WTC11 (cell line): ENCODE measurements at places on chromosomes 1 and 21. TPM values are rescaled to one million over a fixed set of nuclear protein-coding genes. Genes with fewer than 3 reads are reported as not detected.

DNA sequence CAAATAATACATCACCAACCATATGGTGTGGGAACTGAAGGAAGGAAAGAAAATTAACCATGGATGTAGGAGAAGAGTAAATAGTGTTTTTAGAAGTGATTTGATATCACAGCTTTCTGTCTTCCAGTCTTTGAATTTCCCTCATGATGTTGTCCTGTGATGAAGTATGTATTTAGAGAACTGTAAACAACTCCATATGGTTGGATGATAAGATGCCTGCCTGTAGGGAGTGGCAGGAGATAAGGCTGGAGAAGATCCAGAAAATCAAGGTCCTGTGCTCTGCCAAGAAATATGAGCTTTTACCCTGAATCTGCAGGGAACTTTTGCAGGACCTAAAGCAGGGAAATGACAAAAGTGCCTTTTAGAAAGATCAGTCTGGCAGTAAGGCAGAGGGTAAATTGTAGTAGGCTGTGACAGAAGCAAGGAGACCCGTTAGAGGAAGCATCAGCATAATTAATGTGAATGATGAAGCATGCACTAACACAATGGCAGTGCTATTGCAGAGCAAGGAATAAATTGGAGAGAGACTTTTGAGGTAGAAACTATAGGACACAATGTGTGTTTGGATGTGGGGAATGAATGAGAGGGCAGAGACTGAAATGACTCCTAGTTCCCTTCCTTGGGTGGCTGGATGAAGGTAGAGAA lies 21.9 kb downstream of the CEPT1 start:
- DNase-seq = no peak

DNA sequence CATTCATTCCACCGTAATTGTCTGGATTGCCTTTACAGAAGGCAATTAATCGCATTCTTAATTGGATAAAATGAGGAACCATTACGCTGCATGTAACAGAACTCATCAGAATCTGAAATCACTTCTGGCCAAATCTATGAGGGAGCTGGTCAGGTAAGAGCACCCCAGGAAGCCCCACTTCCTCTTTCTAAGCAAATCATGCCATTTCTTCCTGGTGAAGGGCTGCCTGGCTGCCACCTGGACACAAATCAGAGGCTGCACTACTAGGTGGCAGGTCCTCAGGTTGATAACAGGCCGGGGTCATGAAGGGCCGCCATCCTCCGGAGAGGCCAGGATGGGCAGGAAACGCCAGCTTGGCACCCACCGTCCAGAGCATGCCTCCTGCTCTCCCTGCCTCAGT lies 73.7 kb downstream of the CAPZB start:
- DNase-seq = no peak

DNA sequence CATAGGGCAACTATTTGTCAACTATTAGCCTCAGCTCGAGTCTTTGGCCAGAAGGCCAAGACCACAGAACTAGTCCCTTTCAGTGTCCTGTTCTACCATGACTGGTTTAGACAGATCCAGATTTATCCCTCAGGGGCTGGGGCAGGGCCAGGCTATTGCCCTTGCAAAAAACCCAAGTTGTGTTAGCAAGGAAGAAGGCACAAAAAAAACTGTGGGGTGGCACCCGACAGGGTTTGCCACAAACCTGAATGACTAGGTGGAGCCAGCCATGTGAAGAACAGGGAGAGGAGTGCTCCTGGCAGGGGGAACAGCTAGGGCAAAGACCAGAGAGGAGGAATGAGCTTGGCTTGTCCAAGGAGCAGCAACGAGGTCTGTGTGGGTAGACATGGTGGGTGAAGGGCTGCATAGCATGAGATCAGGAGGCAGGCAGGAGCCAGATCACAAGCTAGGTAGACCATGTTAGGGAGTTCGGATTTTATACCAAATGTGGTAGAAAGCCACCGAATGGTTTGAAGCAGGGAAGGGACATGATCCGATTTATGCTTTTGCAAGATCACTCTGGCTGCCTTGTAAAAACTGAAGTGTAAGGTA lies 4.3 kb downstream of the DCST1 start:
- no peak for DNase-seq

DNA sequence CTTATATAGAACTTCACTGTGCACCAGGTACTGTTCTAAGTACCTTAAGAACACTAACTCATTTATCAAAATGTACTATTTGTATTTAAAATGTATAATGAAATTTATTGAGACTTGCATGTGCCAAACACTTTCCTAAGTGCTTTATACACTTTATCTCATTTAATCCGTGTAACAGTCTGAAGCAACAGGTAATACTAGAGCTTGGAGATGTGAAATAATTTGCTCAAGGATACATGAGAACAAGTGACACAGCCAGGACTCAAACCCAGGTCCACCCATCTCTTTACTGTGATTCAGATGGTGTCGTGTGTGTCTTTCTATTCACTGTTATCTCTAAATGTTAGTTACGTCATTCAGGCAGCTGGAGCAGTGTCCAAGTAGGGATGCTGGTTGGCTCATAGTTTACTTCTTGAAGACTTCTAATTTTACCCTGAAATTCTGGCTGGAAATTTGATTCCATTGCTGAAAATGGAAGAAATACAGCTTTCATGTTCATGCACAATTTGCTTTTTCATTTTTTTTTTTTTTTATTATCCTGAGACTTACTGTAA lies 169.7 kb upstream of the UBE2U start:
- DNase-seq = no peak

DNA sequence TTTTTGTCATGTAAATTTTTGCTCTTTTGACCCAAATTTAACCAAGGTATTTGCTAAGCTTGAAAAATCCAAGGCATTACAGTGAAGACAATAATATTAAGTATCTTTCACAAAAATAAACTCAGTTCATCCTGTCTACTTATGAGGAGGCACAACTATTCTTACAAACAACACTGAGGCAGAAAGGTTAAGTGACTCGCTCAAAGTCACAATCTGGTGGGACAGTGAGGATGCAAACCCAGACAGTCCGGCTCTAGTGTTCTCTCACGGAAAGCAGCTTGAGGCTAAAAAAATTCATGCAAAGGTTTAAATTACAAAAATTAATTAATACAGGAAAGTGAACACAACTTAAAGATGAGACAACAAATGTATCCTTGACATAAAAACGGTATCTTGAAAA lies 125.3 kb downstream of the SIPA1L2 start:
- DNase-seq = no peak

DNA sequence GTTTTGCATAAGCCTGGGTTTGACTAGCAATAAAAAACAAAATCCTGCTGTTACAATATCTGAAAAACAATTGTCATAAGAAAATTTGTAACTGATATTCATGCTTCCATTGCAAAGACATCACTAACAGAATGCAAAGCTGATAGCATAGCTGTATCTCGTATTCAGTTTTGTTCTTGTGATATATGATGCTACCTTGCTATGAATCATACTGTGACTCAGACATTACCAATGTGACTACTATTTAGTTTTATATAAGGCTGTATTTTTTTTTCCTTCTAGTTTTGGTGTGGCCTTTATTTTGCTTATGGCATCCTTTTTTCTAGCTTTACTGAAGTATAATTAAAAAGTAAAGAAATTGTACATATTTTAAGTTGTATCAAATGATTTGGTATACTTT lies 1381.8 kb downstream of the MRPL39 start:
- no peak for DNase-seq

- DNase-seq = no peak
Measured at GRCh38 chr1:218482683-218483082, 137.5 kb downstream of the TGFB2 start.

- DNase-seq = no peak
Measured at GRCh38 chr1:13570924-13571323, 12.7 kb upstream of the PDPN start.

- no peak for DNase-seq
Measured at GRCh38 chr1:114003431-114003830, 24.2 kb downstream of the OLFML3 start.

DNA sequence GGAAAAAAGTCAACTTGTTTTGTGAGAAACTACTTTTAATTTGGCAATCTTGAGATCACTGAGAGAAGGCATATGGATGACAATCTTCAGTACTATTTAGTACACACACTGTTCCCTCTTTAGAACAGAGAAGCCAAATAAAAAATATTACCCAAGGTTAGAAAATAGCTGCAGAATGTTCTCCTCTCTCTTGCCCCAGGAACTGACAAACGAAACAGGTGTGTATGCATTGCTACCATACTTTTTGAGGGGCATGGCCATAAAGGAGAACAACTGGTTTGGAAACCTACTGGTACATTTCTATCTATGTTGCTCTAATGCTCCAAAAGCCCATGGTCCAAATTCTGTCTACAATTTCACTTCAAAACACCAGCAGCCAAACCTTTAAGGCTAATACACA lies 5.7 kb downstream of the TOR1AIP2 start:
- DNase-seq = no peak

GRCh38 chr1:208990456-208990855 lies 593.1 kb upstream of the CAMK1G start:
- no peak for DNase-seq

- DNase-seq = peak; percentile 80
Measured at GRCh38 chr1:109498161-109498801, 4.4 kb downstream of the CYB561D1 start.

DNA sequence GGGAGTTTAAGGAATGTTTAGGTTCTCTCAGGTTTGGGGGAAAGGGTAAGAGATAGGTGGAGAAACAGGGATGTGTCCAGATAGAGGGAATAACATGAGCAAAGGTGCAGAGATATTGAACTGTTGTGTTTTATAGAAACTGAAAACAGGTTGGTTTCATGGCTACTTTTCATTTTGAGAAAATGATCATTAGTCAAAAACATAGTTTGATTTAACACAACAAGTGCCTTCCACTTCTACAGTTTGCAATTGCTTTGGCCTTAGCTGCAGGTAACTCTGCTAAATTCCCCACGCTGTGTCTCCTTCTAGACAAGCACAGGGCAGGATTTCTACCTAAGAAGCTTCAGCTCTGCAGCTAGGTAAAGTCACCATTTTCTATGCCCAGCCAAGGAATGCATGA lies 124.9 kb downstream of the RGS2 start:
- DNase-seq = no peak

DNA sequence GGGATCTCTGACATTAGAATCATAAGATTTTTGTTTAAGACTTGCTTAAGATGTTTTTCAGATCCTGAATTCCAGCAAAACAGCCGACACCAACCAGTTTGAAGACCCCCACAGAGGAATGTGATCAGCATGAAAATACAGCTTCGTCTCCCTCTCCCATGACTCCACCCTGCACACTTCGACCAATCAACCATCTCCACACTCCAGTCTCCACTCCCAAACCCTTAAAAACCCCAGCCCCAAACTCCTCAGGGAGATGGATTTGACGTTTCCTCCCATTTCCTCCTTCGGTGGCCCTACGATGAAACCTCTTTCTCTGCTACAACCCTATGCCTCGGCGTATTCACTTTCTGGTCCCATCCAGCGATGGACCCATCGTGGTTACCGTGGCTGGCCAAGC lies 30.1 kb upstream of the KIF26B start:
- no peak for DNase-seq

- DNase-seq = no peak
Measured at GRCh38 chr1:238568735-238569134, 678.0 kb upstream of the ZP4 start.

GRCh38 chr1:42847111-42847595 lies 740 bp downstream of the ZNF691 start:
- DNase-seq = no peak

DNA sequence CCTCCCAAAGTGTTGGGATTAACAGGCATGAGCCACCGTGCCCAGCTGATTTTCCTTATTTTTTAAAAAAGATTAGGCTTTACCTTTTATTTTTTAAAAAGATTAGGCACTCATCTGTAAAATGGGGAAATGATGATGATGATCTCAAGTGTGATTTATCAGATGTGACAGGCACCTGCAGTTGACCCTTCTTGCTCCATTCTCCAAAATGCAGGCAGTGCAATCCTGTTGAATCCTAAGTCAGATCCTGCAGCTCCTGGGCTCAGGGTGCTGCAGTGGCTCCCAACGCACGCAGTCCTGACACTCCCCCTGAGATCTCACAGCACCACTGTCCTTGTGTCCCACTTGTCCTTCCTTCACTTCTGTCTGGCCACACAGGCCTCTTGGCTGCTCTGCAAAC lies 257.3 kb upstream of the KAZN start:
- DNase-seq = no peak

DNA sequence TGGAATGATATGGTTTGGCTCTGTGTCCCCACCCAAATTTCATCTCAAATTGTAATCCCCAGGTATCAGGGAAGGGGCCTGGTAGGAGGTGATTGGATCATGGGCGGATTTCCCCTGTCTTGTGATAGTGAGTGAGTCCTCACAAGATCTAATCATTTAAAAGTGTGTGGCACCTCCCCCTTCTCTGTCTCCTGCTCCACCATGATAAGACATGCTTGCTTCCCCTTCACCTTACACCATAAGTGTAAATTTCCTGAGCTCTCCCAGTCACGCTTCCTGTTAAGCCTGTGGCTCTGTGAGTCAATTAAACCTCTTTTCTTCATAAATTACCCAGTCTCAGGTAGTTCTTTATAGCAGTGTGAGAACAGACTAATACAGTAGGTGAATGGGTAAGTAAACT lies 109.3 kb downstream of the DMRTB1 start:
- no peak for DNase-seq

DNA sequence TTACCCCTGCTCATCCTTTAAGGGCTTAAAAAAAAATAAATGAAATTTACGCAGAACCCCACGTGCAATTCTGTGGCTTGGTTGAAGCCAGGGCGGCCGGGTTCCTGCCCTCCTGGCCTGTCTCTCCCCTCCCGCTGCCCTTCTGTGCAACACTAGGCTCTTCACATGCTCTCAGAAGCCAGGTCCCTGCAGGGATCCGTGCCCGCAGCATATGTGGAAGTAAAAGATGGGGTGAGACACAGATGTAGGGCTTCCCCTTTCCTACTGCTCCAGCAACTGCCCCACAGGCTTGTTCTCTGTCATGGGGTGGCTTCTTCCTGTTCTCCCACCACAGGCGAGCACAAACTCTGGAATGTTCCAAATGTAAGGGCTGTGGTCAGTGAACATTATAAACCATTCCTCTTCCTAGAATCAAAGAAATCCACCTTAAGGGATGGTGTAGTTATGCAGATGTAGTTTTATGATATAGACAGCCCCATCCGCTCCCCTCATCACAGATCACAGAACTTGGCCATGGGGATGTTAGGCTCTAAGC lies 535.4 kb downstream of the KIF26B start:
- no peak for DNase-seq

- DNase-seq = no peak
Measured at GRCh38 chr21:44708213-44708865, 3.0 kb downstream of the TSPEAR start.

- no peak for DNase-seq
Measured at GRCh38 chr1:198639671-198640143, 867 bp downstream of the PTPRC start.

The COL9A2 gene
- total RNA-seq = 4.2 to 5.5 TPM (median 4.7 TPM) in 3 replicates

The TTLL7 gene
- total RNA-seq = 5.9 to 7.9 TPM (median 7.7 TPM) in 3 replicates

The FMOD gene
- 0.05 to 0.79 TPM (median 0.14 TPM) in 3 replicates for total RNA-seq

The MTMR11 gene
- total RNA-seq = 7.1 to 7.8 TPM (median 7.5 TPM) in 3 replicates

The LAMB3 gene
- total RNA-seq = 0.53 to 0.85 TPM (median 0.60 TPM) in 3 replicates

The CCDC181 gene
- 1.5 to 3.3 TPM (median 2.8 TPM) in 3 replicates for total RNA-seq

The KCNE2 gene
- 0.23 to 0.62 TPM (median 0.44 TPM) in 3 replicates for total RNA-seq

The C1QB gene
- total RNA-seq = 0.61 to 1.1 TPM (median 0.62 TPM) in 3 replicates

The SELENON gene
- total RNA-seq = 80.2 to 99.6 TPM (median 96.0 TPM) in 3 replicates

The FOXD2 gene
- total RNA-seq = 0.05 to 0.07 TPM (median 0.05 TPM) in 3 replicates

The TIMM17A gene
- 50.3 to 56.1 TPM (median 51.2 TPM) in 3 replicates for total RNA-seq
